ENCODE measurements at places on chromosomes 7 and 10.

DNA sequence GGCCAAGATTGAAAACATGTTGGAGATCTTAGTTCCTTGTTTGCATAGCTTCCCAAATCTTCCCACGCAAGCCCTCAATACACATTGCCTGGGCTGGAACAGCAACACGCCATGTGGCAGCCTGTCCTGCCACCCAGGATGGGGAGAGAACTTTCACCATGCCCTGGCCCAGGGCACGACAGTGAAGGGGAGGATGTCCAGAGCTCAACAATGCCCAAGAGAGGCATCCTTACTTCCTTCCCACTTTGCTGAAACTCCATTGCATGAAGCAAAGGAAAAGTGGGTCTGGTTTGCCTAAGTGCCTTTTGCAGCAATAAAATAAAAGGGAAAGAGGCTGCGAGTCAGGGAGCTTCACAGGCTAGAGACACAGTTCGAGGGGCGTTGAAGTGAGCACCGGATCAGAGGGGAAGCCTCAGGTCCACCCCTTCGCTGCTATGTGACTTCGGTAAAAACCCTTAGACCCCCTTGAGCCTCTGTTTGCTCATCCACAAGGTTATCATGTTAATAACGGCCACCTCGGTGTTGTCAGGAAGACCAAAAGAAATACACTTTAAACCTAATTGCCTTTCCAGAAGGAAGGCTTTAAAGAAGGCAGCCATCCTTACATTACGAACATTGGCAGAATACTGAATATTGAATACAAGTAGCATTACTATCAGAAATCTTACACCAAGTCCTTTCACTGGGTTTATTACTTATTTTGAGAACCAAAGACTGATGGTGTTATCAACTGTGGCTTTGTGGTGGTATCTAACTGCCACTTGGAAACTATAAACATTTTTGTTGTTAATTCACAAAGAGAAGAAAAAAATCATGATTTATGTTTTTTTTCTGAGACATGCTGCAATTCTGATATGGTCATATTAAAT is 133.3 kb downstream of the ICA1 start:
- DNase-seq: no peak

- DNase-seq: no peak
Observed at GRCh38 chr7:106419455-106420182, 134.8 kb upstream of the NAMPT start.

GRCh38 chr10:72094574-72094973 is 6.2 kb upstream of the SPOCK2 start:
- DNase-seq: no peak

GRCh38 chr7:124084024-124084423 is 51.2 kb upstream of the TMEM229A start:
- DNase-seq: no peak

- DNase-seq: peak; percentile 82
Observed at GRCh38 chr7:74101061-74101681, 17.6 kb downstream of the LIMK1 start.

DNA sequence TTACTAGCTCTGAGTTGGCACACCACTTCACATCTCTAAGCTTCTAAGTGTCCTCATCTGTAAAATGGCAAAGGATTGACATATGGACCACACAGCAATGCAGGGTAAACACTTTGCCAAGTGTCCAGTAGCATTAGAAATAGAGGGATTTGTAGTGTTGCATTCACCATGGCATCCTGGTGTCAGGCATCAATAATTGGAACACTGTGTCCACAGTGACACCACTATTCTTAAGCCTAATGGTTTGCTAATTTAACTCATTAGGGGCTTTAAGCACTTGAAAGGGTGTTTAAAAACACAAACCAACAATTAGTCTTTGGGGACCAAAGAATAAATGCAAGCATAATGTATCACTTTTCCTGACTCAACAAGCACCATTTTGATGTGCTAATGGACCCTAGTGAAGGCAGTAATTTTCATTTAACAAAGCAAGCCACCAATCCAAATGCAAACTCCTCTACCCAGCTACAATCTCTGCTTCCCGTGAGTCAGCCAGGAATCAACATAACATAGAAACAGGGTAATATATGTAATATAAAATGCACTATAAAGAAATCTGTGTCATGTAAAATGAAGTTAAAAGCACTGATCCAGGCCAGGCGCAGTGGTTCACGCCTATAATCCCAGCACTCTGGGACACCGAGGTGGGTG is 75.9 kb downstream of the FAM204A start:
- DNase-seq: no peak

DNA sequence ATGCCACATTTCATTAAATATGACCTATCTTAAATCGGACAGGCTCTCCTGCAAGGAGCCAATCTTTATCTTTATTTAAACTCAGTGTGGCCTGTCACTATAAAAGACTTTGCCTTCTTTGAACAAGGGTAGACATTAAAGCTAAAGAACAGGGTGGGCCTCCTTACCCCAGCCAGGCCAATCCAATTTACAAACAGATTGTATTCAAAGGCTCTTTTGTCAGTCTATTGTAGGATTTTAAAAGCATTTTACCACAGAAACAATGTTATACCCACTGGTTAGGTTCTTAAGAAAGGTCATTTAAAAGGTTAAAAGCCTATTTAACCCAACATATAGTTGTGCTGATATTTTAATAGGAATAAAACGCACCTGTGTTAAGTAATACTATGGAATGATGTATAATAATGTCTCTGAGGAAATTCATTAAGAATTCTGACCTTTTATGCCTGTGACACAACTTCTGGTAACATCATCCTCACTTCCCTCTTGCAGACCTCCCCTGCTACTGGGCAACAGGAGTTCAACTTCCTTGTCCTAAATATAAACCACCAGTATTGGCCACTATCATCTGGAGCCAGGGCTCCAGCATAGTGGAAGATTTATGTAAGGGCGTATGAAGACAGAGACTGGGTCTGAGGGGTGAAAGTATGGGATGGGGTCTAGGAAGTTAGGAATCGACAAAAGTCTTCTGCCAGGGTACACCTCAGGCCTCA is 32.5 kb downstream of the MTERF1 start:
- DNase-seq: no peak

DNA sequence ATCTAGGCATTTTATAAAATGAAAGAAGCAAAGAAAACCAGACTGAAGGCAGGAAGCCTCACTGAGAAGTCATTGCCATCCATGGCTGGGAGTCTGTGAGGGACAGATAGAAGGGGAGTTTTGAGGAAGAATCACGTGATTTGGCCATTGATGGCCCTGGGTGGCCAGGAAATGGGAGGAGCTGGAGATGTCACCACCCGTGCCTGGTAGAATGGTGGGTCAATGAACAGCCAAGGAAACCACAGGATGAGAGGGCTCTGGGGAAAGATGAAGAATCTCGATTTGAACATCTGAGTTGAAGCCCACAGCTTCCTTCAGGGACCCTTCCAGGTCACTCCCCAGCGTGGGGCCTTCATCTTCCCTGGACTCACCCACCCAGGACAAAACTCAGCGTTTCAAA is 103.3 kb upstream of the CHST15 start:
- no peak for DNase-seq

- DNase-seq: no peak
Observed at GRCh38 chr10:43135064-43135463, 3.2 kb upstream of the CSGALNACT2 start.

GRCh38 chr10:125264091-125264490 is 103.7 kb upstream of the CTBP2 start:
- no peak for DNase-seq

DNA sequence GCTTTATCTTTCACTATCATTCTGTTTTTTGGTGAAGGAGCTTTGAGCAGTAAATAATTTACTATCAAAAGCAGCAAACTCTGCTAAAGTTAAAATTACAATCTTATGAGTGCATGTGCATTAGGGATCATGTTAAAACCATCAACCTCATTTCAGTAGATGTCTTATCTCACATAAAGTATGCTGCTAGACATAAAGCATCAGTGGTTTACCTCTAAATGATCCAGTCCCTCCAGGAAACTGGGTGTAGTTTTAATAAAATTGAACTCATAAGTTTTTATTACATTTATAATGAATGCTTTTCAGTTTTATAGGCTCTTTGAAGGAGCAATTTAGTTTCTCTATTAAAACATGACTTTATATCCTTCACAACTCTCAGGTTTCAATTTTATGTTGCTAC is 108.7 kb downstream of the LRRN3 start:
- no peak for DNase-seq

GRCh38 chr7:117014673-117015133 is 61.4 kb downstream of the ST7 start:
- peak; percentile 63 for DNase-seq

GRCh38 chr7:141235656-141236055 is 161.8 kb downstream of the TMEM178B start:
- DNase-seq: no peak

GRCh38 chr7:47669178-47669891 is 87.4 kb upstream of the TNS3 start:
- peak; percentile 93 for DNase-seq

DNA sequence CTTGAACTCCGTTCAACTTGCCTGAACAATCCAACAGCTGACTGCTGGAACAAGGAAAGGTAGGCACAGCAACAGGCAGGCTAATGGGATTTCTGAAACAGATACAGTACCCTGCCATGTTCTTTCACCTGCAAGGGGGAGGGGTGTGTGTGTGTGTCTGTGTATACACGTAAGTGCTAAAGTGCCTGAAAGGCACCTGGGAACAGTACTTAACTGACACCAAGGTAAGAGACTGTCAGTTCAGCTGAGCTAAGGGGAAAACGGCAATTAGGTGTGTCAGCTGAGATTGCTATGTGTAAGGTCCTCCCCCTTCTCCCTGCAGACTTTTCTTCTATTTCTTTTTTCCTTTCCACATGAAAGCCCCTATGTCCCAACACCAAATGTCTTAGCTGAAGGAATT is 27.0 kb downstream of the NAMPT start:
- no peak for DNase-seq

DNA sequence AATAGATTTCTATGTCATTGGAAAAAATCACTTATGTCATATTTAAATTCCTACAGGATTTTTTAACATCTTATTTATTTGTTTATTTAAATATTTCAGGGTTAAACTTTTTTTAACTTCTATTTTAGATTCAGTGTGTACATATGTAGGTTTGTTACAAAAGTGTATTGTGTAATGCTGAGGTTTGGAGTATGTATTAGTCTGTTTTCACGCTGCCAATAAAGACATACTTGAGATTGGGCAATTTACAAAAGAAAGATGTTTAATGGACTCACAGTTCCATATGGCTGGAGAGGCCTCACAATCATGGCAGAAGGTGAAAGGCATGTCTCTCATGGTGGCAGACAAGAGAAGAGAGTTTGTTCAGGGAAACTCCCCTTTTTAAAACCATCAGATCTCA is 65.4 kb downstream of the MGAM2 start:
- no peak for DNase-seq

DNA sequence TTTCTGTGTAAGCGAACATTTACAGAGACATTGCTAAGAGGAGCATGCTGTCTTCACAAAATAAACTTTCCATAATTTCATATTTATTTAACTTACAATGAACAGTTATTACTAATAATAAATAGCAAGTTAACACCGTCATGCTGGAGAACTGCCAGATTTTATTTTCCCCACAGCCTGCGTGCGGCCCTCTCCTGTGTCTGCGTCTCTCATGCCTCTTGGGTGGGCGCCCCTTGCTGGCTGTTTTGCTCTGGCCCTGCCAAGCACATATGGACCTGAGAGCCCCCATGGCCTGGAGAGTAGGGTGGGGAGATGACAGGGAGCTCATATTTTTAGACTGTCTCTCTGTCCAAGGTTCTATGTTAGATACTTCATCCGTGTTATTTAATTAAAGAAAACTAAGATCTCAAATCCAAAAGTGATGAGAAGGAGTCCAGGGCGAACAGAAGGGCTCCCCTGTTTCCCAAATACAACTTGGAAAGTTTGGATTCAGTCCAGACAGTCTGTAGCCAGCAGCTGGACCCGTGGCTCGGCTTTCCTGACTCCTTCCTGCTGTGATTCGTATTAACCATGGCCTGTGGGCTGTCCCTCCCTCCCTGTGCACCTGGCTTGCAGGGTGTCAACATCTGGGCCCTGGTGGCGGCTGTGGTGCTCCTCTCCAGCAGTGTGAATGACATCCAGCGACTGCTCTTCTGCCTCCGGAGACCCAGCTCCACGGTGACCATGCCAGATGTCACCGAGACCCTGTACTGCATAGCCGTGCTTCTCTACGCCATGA is 20.5 kb downstream of the FBH1 start:
- no peak for DNase-seq

- no peak for DNase-seq
Observed at GRCh38 chr7:71243736-71244410, 111.9 kb downstream of the GALNT17 start.

- no peak for DNase-seq
Observed at GRCh38 chr7:91780521-91780920, 100.0 kb downstream of the MTERF1 start.

DNA sequence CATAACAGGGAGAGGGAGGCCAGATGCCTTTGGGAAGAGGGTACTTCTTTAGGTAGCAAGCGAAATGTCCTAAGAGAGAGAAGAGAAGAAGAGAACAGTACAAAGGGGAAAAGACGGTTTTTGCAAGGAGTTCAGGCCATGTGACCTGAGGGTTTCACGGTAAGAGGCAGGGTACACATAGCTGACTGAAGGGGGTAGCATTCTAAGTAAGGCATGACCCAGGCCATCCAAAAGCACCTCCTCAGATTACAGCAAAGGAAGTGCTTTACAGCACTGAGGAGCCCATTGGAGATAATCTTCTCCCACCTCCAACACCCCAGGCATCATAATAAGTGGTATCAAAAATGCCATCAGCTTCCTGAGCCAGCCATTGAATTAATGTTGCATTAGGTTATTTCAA is 258.2 kb upstream of the NPY start:
- no peak for DNase-seq

- DNase-seq: no peak
Observed at GRCh38 chr10:110772454-110773025, 99.2 kb upstream of the PDCD4 start.

DNA sequence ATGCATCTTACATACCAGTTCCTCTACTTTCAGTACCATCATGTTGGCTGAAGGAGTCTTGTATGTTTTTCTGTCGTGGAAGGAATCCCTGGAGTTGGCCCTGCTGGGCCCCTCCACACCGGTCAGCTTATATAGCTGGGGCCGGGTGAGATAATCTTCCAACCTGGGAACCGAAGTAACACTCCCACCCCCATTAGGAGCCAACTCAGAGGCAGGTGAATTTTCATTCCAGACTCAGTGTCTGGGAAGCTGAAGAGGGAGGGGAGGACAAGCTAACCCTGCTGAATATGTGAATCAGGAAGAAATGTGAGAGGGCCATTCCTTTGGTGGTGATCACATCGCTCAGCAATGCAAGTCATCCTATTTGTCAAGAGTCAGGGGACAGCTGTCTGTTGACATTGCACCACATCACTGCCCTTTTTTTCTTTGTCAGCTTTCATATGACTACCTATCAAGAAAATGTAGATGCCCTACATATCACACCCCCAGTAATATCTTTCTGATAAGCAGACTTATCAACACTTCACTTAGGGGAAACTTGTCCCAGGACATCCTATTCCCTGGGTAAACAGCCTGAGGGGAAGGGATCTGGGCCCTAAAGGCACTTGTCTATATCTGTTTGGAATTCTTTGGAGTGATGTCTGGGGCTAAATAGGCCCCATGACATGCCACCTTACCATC is at the start of gene ANKRD1:
ANKRD1 (minus strand) TSS at position 102 of the 681 bp plus-strand sequence; CDS start at position 42, 60 bp downstream.
- peak; percentile 80 for DNase-seq

- no peak for DNase-seq
Observed at GRCh38 chr7:41661596-41661995, 41.3 kb downstream of the INHBA start.

- peak; percentile 49 for DNase-seq
Observed at GRCh38 chr7:80614851-80615271, 23.6 kb upstream of the CD36 start.
